Gastroesophageal sphincter (tissue), 4 donors: ENCODE measurements at places on chromosomes 4 and X. TPM values are rescaled to one million over a fixed set of nuclear protein-coding genes. Genes with fewer than 3 reads are reported as not detected.

Gene OPRPN
- not detected for total RNA-seq

DNA sequence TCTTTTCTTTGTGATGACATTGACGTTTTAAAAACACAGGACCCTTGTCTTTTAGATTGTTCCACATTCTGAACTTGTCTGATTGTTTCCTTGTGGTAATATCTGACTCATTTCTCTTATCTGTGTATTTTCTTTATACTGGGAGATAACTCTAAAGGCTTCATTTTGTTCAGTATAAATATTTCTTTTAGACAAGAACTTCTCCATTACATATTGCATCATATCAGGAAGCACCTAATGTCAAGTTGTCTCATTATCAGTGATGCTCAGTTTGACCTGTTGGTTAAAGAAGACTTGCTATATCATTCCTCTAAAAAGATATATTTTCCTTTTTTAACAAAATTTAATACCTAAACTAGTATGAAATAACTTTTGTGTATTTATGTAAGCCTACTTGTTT lies 152.3 kb upstream of the BMP3 start:
- no peak for ATAC-seq

GRCh38 chr4:169282429-169283113 lies 11.8 kb upstream of the SH3RF1 start:
- no peak for ATAC-seq

Gene GPC4
- 97.1 TPM for total RNA-seq

Gene RAI2
- 21.7 TPM for total RNA-seq
